ENCODE measurements at places on chromosomes 7 and 10.

GRCh38 chr7:124780608-124781007 lies 15.0 kb upstream of the GPR37 start:
- no peak for DNase-seq

- DNase-seq: no peak
These were observed 98.2 kb downstream of the SORBS1 start for GRCh38 chr10:95462740-95463667.

DNA sequence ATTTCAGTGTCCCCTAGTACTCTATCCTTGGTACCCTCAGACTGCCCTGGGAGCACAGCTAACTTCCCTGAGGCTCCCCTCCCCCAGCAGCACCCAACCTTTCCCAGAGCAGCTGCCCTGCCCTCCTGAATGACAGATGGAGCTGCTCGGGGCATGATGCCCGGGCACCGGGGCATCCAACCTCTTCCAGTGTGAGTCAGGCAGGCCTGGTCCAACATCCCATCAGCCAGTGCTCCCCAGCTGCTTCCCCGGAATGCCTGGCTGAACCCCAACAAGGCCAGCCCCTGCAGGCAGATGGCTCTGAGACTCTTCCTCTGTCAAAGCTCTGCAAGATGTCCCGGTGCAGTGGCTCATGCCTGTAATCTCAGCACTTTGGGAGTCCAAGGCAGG lies 11.9 kb upstream of the TSPAN15 start:
- DNase-seq: no peak

- no peak for DNase-seq
These were observed 1156.3 kb downstream of the SORCS3 start for GRCh38 chr10:105797234-105797890.

DNA sequence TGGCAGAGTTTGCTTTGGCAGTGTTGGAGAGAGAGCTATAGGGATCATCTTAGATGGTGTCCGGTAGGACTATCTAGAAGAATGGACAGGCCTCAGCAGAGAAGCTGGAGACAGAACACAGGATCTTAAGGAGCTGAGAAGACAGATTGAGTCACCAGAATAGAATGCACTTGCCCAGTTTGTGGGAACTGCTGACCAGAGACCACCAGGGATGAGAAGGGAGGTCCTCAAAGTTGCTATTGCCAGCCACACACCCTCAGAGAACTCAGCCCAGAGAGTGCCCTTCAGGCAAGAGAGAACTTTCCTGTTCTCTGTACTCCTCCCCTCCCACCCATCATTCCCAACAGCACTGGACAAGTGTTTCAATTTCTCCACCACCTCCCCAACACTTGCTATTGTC lies 25.3 kb upstream of the GALNT11 start:
- DNase-seq: no peak

- no peak for DNase-seq
These were observed 95.9 kb downstream of the ADARB2 start for GRCh38 chr10:1641402-1641801.

- no peak for DNase-seq
These were observed 18.1 kb downstream of the IL2RA start for GRCh38 chr10:6044060-6044459.

GRCh38 chr7:37216923-37217322 lies 231.7 kb downstream of the ELMO1 start:
- DNase-seq: no peak

- peak; percentile 87 for DNase-seq
These were observed 23.6 kb downstream of the DDIT4 start for GRCh38 chr10:72297281-72297804.

- no peak for DNase-seq
These were observed 64.9 kb downstream of the DNMBP start for GRCh38 chr10:99944860-99945259.

DNA sequence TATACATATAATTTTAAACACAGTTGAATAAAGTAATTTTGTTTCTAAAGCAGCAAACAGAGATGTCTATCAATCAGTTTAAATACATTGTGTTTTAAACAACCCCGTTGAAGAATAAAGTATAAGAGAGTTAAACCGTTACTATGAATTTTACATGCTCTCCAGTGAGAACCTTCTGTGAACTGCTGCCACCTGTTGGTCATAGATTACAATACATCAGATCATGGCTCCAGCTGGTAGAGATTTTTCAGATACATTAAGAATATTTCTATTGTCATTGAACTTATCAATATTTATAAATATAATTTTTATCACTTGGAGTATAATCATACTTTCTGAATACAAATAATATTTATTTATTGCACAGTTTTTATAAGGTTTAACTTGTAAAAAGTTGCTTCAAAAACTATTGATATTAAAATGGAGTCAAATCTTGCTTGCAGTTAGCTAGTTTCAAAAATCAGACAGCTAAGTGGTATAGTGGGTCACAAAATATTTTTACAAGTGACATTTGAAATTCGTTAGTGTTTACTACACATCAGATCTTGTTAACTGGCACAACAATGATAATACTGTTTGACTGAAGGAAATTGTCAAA lies 561.2 kb upstream of the PHF14 start:
- DNase-seq: no peak

- no peak for DNase-seq
These were observed 1.8 kb downstream of the PNLIPRP3 start for GRCh38 chr10:116429288-116429977.

GRCh38 chr10:4733150-4733842 lies 92.7 kb upstream of the AKR1E2 start:
- DNase-seq: no peak

DNA sequence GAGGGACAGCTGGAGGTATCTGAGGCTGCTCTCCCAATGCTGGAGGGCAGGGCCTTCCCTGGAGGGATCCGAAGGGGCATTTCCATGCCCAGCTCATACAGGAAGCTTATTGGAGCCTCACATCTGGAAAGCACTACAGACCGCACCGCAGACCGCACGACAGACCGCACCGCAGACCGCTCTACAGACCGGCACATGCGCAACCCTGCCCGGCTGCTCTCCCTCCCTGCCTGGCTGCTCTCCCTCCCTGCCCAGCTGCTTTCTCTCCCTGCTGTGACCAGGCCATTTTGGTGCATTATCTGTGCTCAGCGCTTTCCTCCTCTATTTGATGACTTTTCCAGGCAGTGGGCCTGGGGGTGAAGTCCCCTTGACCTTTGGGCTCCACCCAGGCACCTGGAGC lies 39.6 kb upstream of the EN2 start:
- no peak for DNase-seq

DNA sequence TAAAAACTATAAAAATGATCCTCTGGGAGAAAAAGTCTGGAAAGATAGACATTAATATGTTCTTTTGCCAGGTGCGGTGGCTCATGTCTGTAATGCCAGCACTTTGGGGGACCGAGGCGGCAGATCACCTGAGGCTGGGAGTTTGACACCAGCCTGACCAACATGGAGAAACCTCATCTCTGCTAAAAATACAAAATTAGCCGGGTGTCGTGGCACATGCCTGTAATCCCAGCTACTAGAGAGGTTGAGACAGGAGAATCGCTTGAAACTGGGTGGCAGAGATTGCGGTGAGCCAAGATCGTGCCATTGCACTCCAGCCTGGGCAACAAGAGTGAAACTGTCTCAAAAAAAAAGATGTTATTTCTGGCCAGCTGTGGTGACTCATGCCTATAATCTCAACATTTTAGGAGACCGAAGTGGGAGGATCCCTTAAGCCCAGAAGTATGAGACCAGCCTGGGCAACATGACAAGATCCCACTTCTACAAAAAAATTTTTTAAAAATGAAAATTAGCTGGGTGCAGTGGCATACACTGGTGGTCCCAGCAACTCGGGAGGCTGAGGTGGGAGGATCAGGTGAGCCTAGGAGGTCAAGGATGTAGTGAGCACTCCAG lies 101.9 kb upstream of the LRRN3 start:
- no peak for DNase-seq

DNA sequence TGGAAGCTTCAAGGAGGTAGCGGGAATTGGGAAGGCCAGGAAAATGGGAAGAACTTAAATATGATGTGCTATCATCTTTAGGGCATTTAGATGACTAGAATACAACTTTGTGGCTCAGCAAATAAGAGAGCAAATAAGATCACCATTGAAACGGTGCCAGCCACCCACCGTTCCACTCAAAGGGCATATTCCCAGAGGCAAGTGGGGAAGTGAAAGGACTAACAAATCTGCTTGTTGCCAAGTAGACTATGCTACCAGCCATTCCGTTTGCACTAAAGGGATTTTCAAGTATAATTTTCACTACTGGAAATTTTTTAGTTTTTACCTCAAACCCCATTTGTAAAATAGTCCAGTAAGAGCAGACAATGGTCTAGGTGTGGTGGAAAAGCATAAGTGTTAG lies 4.0 kb upstream of the PPP1R3C start:
- no peak for DNase-seq

DNA sequence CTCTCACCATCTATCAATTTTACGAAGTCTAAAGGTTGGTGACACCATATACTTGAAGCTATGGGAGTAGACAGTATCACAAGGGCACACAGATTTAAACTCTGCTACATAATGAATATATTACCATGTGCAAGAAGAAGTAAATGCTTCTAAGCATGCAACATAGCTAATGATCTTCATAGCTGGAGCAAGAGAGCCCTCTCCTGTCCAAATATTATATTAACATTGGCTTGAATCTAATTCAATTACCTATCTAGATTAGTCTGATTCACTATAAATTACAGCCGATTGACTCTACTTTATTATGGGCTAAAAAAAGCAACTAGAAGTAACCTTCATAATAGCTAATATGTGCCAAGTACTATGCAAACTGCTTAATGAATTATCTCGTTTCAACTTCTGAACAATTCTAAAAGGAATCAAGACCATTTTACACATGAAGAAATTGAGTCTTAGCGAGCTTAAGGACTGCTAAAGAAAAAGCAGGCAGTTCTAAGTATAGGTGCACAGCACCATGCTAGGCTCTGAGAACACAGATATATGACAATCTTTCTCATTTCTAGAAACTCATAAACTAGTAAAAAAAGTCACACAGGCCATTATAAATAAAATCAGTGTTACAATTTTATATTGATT lies 21.9 kb downstream of the FRA10AC1 start:
- no peak for DNase-seq

DNA sequence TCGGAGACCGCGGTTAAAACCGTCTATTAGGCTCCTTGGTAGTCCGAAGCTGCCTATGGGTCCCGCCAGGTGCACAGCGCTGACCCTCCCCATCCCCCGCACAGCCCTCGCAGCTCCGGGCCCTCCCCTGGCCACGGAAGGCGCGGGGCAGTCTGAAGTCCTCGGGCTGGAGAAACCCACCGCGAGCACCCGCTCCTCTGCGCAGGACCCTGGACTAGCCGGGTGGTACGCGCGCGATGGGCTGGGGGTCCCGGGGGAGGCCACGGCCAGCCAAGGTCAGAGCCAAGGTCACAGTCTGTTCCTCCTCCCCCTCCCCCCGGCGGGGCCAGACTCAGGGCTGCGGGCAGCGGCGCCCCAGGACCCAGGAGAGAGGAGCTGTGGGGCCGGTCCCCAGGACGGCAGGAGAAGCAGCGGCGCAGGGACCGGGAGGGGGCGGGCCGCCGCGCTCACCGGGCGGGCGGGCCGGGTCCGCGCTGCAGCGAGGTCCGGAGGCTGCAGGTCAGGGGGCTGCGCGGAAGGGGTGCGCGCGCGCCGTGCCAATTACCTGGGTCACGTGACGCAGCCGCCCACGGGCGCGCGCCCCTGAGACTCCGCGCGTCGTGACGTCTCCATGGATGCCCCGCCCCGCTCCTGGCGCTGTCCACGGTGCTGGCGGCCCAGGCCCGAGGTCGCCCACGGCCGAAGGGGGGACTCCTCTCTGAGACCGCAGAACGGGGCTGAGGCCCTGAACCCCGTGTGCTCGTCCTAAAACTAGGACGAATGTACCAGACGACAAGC lies at the start of gene OGDHL:
OGDHL (minus strand) TSS at position 535 of the 777 bp plus-strand sequence. CDS start 3,731 bp downstream, outside the sequence.
- no peak for DNase-seq

GRCh38 chr7:23712368-23713284 lies 2.6 kb downstream of the STK31 start:
- DNase-seq: no peak

- no peak for DNase-seq
These were observed 939.7 kb downstream of the KCNMA1 start for GRCh38 chr10:76697923-76698322.

DNA sequence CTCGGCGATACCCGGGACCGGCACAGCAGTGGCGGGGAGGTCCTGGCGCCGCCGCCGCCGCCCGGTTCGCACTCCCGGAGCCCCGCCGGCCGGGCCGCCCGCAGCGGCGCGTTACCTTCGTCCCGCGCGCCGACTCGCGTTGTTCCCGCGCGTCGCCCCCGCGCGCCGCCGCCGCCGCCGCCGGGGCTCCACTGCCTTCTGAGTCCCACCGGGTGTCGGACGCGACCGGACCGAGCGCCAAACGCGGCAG lies at the start of gene EZH2:
EZH2 (minus strand) TSS at position 243 of the 250 bp plus-strand sequence. CDS start 36,993 bp downstream, outside the sequence.
- no peak for DNase-seq

- DNase-seq: no peak
These were observed 1.2 kb downstream of the SGCE start for GRCh38 chr7:94654783-94655125.

DNA sequence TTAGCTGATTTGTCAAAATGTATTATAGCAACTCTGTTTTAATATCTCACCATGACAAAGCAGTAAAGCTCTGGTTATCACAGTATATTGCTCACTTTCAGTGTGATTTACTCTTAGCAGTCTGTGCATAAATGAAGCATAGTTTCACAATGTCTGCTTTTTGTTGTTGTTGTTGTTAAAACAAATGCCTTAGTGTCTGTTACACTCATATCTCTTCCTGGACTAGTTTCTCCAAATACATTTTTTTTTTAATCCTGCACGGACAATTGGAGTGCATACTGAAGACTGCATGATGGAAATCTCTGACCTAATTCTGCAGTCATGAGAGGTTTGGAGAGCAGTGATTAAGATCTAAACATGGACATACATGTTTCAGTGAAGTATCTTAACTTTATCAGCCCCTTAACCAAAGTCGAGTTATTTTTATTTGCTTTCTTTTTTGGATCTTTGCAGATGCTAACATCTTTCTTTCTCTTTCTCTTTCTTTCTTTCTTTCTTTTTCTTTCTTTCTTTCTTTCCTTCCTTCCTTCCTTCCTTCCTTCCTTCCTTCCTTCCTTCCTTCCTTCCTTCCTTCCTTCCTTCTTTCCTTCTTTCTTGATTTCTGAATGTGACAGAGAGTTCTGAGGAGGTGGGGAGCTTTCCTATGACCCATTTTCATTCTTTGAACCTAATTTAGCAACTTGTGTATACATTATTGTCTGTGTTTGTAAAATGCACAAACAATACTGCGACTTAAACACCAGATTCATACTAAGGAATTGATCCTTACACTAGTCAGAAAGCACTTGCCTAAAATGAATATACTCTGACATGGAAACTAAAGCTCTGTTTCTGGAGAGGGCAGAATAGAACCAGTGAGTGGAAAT lies 161.5 kb upstream of the AGR3 start:
- no peak for DNase-seq

- no peak for DNase-seq
These were observed 460.8 kb downstream of the NRG3 start for GRCh38 chr10:82335831-82336230.

- DNase-seq: no peak
These were observed 187.0 kb downstream of the PPP1R17 start for GRCh38 chr7:31873816-31874597.

Data from stimulated activated CD4-positive, alpha-beta T cell treated with anti-CD3 and anti-CD28 coated beads, Interleukin-4, amount 100 ng/mL, for 4 hours (primary cell).